ENCODE measurements at places on chromosomes 3 and 15.

DNA sequence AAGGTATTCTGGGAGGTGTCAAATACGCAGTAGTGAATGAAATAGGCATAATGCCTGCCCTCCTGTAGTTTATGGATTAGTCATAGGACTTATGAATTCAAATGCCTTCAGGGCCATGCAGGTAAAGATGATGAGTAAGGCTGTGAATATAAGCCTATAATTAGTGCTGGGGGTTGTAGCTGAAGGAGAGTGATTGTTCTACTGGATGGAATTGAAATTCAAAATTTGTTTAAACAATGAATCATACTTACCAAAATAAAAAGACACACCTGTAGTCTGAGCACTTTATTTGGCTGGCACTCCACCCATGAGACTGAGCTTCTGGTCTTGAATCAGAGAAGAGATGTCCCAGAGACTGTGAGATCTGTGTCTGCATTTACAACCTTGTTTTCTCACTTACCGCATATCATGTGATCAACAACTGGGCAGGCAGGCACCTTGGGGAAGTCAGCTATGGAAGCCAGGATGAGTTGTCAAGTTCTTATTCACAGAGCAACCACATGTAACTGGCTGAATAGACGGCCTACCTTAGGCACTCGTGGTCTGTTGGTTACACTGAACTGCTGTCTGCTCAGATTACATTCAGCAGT lies 291.8 kb downstream of the NAALADL2 start:
- DNase-seq, result peak; percentile 83

DNA sequence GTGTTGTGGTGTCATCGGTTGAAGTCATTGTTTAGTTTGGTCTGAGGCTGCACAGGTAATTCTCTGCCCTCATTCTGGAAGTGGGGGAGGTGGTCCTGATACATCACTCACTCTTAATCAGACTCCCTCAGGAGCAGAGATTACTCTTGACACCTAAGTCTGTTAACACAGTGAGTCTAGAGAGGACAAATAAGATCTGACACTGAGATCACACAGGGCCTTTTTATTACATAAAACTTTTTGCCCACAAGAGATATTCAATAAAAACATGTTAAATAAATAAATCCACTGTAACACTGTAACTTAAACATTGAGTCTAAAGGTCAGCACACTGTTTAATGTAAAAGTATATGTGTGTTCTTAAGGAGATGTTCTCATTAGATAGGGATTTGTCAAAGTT lies 57.1 kb upstream of the MBNL1 start:
- DNase-seq, result no peak

GRCh38 chr15:62431008-62431797 lies 266.1 kb upstream of the C2CD4B start:
- no peak for DNase-seq

DNA sequence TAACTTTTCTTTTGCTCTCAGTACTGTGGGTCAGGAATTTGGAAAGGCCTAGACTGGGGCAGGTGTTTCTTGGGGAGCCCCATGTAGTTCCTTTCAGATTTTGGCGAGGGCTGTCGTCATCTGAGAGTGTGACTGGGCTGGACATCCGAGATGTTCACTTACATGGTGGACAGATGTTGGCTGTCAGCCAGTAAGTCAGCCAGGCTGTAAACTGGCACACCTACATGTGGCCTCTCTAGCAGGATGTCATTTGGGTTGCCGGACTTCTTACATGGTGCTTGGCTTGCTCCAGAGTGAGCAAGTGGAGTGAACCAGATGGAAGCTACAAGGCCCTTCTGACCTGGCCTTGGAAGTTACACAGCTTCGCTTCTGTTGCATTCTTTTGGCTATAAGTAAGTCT lies 20.7 kb downstream of the TATDN2 start:
- peak; percentile 48 for DNase-seq

DNA sequence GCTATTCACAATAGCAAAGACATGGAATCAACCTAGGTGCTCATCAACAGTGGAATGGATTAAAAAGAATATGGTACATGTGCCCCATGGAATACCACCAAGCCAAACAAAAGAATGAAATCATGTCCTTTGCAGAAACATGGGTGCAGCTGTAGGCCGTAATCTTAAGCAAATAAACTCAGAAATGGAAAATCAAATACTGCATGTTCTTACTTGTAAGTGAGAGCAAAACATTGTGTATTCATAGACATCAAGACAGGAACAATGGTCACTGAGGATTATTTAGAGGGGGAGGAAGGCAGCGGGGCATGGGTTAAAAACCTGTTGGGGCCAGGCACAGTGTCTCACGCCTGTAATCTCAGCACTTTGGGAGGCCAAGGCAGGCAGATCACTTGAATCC lies 304.7 kb upstream of the ROBO2 start:
- DNase-seq, result no peak

- no peak for DNase-seq
These were observed 205.0 kb downstream of the LPP start for GRCh38 chr3:188358787-188359493.

DNA sequence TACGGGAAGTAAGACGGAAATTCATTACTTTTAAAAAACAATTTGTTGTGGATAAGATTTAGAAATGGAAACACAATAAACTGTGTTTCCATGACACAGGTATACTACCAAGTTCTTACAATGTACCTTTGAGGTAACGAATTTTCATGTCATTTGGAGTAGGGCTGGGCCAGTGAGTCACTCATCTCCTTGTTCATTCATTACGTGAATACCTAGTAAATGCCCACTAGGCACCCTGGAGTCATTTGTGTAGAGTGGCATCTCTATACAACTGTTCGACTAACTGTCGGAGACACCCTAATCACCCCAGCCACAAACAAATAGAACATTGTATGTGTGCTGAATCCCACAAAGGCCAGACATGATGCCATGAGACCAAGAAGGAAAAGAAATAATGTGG lies 94.8 kb downstream of the IGF1R start:
- no peak for DNase-seq

- DNase-seq, result peak; percentile 57
These were observed 108.5 kb downstream of the CYP19A1 start for GRCh38 chr15:51229907-51230330.

GRCh38 chr3:8273479-8273878 lies 228.1 kb upstream of the LMCD1 start:
- no peak for DNase-seq

DNA sequence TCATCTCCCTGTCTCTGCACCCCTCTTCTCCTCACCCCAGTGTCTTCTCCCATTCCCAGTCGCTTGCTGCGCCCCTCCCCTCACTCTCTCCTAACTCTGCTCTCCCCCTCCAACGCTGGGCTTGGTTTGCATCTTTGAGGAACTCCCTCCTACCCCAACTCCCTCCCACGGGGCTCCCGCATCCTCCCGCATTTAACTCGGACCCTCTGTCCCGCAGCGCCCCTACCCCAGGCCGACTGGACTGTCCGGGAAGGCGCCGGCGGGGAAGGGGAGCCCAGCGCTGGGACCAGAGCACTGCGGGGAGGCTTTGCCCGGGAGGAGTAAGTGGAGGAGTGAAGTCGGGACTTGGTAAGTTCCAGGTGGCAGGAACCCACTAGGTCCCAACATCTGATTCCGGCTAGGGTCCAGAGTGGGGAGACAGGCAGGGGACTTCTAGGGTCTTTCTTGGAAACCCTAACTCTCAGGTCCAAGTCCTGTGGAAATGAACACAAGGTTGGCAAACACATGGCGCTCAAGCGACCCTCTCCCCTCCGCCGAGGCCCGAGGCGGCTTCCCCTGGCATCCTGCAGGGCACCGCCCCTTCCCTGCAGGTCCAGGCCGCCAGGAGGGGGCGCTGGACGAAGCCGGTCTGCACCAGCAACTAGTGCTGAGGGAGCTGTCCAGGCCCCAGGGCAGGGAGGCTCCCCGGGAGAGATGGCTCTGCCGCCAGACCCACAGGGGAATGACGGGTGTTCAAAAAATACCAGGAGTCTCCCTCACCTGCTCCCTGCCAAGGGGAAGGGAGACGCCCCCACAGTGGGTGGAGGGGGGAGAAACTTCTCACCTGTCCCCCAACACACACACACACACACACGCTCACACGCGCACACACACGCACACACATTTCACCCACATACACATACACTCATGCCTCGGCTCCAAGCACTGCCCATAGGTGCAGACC lies 53.2 kb downstream of the LHFPL4 start:
- peak; percentile 60 for DNase-seq

GRCh38 chr15:31391687-31392671 lies 65.3 kb downstream of the KLF13 start:
- peak; percentile 48 for DNase-seq

DNA sequence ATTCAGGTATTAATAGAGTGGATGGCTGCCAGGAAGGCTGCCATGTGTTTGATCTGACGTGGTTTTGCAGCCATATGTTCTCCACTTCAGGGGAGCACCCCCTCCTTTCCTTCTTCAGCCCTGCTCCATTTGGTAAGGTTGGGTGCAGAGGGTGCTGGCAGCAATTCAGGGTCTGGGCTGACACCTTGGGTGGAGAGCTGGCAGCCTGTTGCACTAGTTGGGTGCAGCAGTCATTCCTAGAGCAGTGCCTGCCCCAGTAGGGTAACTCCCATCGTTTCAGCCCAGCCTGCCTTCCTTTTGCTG lies 1.5 kb downstream of the TYRO3 start:
- no peak for DNase-seq

DNA sequence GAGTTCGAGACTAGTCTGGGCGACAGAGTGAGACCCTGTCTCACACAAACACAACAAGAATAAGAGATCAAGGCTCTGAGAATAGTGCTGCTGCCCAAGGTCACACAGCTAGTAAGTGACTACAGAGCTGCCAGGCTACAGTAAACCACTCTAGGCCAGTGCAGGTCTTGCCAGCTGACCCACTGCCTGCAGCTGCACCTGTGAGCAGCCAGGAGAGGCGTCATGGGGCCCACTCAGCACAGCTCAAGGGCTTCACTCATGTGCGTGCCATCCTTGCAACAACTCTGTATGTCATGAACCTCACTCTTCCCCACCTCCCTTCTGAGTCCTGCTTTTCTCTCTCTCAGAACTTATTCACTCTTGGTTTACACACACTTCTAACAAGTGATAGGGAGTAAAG lies 176.7 kb downstream of the SMAD6 start:
- peak; percentile 24 for DNase-seq

- no peak for DNase-seq
These were observed 864.3 kb downstream of the NSUN3 start for GRCh38 chr3:94927175-94927574.

GRCh38 chr15:101337976-101338375 lies 42.9 kb upstream of the SNRPA1 start:
- no peak for DNase-seq

- DNase-seq, result no peak
These were observed 6.7 kb upstream of the LTF start for GRCh38 chr3:46471371-46471914.

- no peak for DNase-seq
These were observed 1.7 kb downstream of the SPATA12 start for GRCh38 chr3:57062101-57062631.

- DNase-seq, result no peak
These were observed 6.2 kb downstream of the GRK7 start for GRCh38 chr3:141769221-141769894.

DNA sequence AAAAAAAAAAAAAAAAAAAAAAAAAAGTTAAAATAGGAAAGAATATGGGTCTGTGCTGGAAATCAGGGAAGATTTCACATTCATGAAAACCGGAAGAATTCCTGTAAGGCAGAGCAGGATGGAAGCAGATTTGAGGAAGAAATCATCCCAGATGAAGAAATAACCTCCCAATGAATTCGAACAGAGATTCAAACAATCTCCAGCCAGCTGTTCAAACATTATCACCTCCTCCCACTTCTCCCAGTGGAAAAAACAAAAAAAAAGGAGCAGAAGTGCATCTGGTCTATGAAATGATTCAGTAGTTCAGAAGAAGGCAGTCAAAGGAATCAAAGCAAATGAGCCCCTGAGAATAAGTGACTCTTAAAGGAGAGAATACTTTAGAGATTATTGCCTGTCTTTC lies 33.1 kb downstream of the CP start:
- no peak for DNase-seq

DNA sequence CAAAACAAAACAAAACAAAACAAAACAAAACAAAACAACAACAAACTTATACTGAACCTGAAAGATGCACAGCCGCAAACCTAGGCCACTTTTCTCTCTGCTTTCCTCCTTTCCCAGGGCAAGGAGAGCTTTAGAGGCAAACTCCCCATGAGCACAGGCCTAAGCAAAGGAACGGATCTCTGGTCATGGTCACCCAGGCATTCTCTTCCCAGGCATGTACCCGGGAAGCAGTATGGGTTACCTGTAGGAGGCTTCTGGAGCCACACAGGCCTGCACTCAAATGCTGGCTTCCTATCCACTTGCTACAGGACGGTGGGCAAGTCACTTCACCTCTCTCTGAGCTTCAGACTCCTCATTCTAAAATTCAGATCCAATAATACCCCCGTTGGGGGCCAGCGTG lies 171.8 kb downstream of the SMAD6 start:
- DNase-seq, result no peak

DNA sequence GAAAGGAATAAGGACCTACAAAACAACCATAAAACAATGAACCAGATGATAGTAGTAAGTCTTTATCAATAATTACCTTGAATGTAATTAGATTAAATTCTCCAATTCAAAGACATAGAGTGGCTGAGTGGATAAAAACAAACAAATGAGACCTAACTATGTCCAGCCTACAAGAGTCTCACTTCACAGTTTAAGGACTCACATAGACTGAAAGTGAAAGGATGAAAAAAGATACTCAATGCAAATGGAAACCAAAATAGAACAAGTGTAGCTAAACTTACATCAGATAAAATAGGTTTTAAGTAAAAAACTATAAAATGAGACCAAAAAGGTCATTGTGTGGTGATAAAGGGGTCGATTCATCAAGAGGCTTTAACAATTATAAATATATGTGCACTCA lies 21.9 kb upstream of the NR1I2 start:
- no peak for DNase-seq

DNA sequence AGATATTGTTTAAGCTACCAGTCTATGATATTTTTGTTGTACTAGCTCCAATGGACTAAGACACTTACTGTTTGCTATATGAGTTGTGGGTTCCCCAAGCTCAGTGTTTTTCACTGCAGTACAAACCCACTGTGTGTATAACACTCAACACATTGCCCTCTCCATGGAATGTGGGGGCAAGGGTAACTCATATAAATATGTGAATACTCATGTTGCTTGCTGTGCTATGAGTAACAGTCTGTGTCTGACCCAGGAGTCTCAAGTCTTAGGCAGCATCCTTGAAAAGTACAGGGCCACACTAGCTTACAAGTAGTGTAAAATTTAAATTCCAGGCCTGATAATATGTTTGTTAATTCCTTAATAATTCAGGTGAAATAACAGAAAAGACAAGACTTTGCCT lies 22.5 kb upstream of the CNTN3 start:
- no peak for DNase-seq

Data from myocyte (in vitro differentiated cells).